ENCODE measurements at places on chromosomes 3 and 15.

GRCh38 chr3:119259821-119260220 is 19.1 kb upstream of the B4GALT4 start:
- no peak for DNase-seq

GRCh38 chr3:78761126-78761525 is 1006.7 kb downstream of the ROBO1 start:
- no peak for DNase-seq

- peak; percentile 62 for DNase-seq
Observed at GRCh38 chr3:98561727-98562521, 30.1 kb downstream of the GPR15 start.

DNA sequence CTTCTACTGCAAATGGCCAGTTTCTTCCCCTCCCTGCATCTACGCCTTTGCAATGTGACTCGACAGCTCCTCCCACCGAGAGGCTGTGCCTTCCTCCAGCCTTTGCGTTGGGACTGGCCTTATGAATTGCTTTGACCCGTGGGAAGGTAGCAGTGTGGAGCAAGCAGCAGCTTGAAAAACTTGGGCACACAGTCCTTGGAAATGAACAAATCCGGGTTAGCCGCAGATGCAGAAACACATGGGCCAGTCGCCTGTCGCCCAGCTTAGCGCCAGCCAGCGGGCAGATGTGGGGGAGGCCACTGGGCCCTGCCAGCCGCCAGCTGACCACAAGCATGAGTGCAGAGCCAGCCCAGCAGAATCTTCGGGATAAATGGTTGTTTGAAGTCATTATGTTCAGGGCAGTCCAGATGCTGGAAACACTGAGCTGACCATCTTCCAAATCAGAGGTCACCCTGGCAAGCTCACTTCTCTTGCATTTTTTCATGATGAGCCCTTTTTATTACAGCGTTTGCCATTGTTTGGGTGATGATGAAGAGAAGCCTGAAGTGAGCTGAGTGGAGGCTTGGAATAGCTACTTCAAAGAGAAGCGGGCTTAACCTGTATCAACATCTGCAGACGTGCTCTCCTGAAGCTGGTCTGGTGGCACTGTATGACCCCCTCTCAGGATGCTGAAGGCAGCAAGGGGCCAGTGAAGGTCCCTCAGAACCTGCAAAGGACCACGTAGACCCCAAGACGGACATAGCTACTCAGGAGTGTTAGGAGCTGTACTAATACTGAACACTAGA is 9.8 kb downstream of the SELENOS start:
- no peak for DNase-seq

DNA sequence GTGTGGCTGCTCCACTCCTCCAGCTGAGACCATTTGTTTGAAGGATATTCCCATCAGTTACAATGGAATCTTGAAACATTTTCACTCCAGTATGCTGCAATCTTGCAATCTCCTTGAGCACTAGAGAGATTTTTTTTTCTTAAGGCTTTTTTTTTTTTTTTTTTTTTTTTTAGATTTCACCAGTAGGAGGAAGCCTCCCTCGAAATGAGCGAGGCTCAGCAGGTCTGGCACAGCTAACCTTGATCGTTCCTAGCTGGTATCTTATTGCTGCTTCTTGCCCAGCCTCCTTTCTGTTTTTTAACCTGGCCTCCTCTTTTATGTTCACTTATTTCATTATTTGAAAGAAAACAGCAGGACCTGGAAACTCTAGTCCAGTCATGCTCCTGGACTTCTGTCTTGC is 48.1 kb downstream of the RAP2B start:
- peak; percentile 48 for DNase-seq

- no peak for DNase-seq
Observed at GRCh38 chr3:151262871-151263525, 15.3 kb downstream of the P2RY14 start.

DNA sequence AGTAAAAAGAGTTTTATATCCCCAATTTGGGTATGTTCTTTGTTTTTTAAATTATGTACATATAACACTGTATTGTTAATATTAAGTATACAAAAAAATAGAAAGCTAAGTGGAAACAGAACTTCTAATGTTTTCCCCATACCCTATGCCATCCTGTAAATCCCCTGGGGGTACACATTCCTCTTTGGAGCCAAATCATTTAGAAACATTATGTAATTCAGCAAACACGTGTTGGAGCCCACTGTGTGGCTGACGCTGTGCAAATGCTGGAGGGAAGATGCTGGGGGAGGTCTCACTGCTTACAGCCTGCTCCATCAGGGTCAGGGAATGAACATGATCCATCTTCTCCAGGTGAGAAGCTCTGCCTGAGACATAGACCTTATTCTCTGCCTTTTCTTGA is 52.8 kb downstream of the CRTC3 start:
- no peak for DNase-seq

- no peak for DNase-seq
Observed at GRCh38 chr3:123082370-123083065, 15.7 kb downstream of the PDIA5 start.

GRCh38 chr3:126083511-126083912 is 412 bp downstream of the SLC41A3 start:
- no peak for DNase-seq

DNA sequence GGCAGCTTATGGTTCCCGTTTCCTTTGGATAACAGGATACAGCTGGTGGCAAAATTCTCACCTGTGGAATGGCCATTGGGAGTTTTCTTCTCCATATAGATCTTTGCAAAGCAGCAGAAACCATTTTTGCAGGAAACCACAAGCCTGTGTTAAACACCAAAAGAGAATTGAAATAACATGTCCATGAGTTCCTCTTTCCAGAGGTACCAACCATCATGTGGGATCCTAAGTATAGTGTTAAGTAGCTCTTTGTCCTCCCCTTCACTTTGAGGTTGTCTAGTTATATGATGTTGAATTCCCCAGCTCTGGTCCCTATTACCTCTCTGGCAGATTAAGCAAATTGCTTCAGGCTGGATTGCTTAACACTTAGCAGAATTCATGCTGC is 94.9 kb downstream of the AKAP13 start:
- DNase-seq, result no peak

DNA sequence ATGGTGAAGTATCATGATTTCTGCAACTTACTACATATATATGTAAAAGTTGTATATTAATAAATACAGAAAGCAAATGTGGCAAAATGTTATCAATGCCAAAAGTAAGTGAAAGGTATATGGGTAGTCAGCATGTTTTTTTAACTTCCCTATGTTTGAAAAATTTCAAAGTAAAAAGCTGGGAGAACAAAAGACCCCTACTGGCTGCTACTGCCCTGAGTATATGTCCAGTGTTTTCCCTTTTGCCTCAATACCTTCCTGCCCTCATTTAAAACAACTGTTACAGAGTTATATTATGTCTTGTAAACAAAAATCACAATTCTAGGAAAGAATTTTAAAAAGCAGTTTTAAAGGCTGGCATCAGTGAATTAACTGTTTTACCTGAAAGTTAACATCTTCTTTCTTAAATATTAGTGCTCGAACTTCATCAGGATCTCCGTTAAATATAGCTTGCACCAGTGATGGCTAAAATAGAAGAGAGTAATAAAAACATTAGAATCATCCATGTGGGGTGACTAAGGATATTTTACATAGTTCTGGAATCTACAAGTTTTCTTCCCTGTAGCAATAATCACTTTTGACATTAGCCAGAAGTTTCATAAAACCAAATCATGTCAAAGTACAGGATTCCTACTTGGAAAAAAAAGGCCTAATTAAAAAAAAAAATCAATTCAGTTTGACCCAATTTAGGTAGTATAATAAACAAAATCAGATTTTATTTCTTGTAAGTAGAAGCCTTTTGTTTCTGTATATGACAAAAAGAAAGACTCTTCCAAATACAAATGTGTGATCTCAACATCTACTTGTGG is 2.7 kb downstream of the ANKRD28 start:
- no peak for DNase-seq

DNA sequence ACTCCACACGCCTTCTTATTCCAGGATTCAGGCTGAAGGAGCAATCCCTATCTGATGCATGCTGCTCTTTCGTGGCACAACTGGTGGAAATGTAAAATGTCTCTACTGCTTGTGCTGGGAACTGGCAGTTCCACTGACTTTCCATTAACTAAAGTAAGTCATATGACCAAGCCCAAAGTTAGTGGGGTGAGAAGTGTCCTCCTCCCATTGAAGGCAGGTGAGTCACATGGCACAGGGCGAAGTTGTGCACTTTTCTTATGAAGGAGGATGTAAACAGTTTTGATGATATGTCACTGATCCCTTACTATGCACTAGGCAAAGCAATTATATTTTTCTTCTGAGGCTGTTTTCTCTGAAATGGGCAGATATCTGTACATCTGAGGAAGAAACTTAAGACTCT is 51.6 kb downstream of the SLC7A14 start:
- DNase-seq, result no peak

- DNase-seq, result no peak
Observed at GRCh38 chr3:118425272-118425837, 609.3 kb downstream of the IGSF11 start.

- DNase-seq, result no peak
Observed at GRCh38 chr3:116264546-116265319, 180.6 kb downstream of the LSAMP start.

- no peak for DNase-seq
Observed at GRCh38 chr3:16743276-16743675, 138.1 kb upstream of the DAZL start.

- no peak for DNase-seq
Observed at GRCh38 chr15:76470691-76471090, 134.1 kb downstream of the ISL2 start.

- DNase-seq, result no peak
Observed at GRCh38 chr3:156867174-156867573, 41.0 kb downstream of the LEKR1 start.

DNA sequence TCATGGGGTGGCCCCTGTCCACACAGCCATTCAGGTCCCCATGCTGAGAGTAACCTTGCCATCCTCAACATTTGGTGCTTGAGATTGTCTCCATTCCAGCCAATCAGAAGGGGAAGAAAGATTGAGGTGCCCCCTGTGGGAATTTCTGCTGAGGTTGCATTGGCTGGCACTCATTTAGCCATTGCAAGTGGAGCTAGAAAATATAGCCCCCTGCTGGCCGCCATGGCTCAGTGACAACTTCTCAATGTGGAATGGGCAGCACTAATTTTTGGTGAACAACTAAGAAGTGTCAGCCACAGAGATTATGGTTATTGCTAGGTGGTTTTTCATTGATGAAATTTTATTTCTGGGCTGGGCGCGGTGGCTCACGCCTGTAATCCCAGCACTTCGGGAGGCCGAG is 22.0 kb downstream of the COL6A6 start:
- peak; percentile 19 for DNase-seq

DNA sequence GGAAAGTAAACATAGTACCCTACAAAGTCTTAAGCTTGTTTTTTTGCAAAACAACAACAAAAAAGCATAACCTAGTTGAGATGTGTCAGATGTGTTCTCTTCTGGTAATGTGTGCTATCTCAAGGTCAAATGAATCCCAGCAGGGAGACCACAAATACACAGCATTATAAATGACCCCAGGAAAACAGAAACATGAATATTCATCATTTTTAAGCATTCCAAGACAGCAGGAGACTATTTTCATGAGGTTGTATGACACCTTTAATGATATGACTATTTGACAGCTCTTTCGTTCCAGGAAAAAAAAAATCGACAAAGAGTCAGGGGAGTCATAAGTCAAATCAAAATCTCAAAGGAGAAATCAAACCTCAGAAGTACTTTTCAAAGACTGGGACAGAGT is 62.7 kb upstream of the CBLB start:
- DNase-seq, result no peak

- DNase-seq, result no peak
Observed at GRCh38 chr15:64131547-64131946, 20.0 kb upstream of the SNX22 start.

DNA sequence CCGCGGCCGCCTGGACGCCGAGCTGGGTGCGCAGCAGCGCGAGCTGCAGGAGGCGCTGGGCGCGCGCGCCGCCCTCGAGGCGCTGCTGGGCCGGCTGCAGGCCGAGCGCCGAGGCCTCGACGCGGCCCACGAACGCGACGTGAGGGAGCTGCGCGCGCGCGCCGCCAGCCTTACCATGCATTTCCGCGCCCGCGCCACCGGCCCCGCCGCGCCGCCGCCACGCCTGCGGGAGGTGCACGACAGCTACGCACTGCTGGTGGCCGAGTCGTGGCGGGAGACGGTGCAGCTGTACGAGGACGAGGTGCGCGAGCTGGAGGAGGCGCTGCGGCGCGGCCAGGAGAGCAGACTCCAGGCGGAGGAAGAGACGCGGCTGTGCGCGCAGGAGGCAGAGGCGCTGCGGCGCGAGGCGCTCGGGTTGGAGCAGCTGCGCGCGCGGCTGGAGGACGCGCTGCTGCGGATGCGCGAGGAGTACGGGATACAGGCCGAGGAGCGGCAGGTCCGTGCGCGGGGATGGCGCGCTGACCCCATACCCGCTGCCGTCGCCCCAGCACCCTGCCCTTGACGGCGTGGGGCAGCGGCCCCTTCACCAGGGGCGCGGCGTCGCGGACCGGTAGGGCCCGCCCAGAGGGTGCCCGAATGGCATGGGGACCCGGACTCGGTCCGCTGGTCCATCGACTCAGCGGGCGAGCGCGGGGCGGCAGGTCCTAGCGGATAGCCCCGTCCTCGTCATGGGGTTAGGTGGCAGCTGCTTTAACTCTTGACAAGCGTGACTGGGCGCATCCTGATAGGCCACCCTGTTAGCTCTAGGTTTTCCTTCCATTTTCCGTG is 848 bp downstream of the SYNM start:
- peak; percentile 36 for DNase-seq

DNA sequence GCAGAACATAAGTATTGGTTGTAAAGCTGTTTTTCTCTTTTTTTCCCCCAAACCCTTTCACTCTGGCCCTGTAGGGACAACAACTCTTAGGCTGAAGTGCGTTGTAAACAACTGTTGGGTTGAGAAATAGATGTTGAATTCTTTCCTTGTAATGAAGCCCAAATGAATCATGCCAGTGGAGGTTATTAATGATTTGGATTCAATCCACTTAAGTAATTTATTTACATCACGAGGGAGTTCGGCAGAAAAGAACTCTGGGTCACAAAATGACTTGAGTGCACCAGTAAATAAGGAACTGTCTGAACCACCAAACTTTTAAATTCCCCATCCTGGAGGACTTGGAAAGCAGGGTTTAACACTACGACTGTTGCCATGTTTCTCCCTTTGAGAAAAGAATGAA is 218.9 kb downstream of the PDZRN3 start:
- no peak for DNase-seq

DNA sequence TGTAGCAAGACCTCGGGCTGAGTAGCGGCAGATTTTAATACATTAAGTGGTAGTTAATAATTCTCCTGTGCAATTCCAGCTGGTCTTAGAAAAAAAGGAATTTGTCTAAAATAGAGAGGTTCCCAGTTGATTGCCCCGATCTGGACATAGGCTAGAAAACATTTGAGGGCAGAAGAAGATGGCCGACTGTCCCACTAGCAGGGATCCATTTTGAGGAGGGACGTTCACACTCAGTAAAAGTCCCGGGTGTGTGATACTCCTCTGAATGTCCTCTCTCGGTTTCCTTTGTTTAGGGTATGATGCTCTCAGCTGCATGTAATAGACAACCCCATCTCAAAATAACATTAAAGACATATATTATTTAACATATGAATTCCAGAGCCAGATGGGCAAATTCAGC is 77.9 kb upstream of the OXTR start:
- no peak for DNase-seq

Data from CD4-positive, alpha-beta T cell treated with Interleukin-12 subunit alpha and Interleukin-12 subunit beta, for 1 hour (primary cell).